Diencephalon (tissue), 1 donor: ENCODE measurements at places on chromosomes 7 and 10. TPM values are rescaled to one million over a fixed set of nuclear protein-coding genes. Genes with fewer than 3 reads are reported as not detected.

The CRHR2 gene
- total RNA-seq: 1.6 TPM

The KLHDC10 gene
- 116 TPM for total RNA-seq

The LRRC61 gene
- 12.9 TPM for total RNA-seq

The ACSM6 gene
- not detected for total RNA-seq

The CUBN gene
- total RNA-seq: 3.5 TPM

The MUC3A gene
- total RNA-seq: 2.1 TPM

The HERC4 gene
- 81.7 TPM for total RNA-seq

The GHRHR gene
- 2.8 TPM for total RNA-seq

The IQUB gene
- total RNA-seq: 8.5 TPM

The HOXA10 gene
- not detected for total RNA-seq

The CCDC172 gene
- not detected for total RNA-seq

The TMEM184A gene
- total RNA-seq: under 0.01 TPM

The ASB15 gene
- not detected for total RNA-seq

The CABCOCO1 gene
- total RNA-seq: 5.5 TPM

The BHLHA15 gene
- 9.5 TPM for total RNA-seq
